ENCODE measurements at places on chromosomes 6 and 20.
A peak's percentile ranks its signal among the peaks of the same experiment; 100 is the strongest.

DNA sequence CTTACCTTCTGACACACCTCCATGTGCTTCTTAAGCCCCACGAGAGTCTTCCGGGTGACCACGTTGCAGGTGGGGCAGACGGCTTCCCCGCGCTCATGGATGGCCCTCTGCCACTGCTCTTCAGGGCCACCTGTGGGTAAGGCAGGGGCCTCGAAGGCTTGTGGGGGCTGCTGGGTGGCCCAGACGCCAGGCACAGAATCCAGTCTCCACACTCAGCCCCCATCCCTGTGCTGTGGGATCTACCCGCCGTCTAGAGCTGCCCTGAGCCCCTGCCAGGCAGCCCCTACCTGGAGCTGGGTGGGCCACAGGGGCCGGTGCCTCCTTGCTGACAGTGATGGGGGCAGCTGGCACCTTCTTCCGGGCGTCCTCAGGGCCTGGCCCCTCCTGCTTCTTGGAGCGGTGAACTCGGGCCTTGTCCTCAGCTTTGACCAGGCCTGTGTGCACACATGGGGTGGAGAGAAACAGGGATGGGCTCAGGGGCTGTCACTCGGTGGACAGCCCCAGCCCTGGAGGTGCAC lies 5.9 kb downstream of the ZNF512B start:
- DNase-seq = no peak

DNA sequence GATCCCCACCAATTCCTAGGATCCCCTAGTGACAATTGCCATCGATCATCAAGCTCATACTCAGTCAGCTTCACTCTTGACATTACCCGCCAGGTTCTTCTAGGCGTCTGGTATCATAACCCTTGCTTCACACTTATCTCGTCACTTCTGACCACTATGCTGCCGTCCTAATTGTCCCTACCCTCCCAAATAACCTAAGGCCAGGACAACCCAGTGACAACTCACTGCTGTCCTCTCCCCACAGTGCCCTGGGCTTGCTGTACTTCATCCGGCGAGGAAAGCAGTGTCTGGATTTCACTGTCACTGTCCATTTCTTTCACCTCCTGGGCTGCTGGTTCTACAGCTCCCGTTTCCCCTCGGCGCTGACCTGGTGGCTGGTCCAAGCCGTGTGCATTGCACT lies 3.7 kb downstream of the SYS1 start:
- DNase-seq = no peak

DNA sequence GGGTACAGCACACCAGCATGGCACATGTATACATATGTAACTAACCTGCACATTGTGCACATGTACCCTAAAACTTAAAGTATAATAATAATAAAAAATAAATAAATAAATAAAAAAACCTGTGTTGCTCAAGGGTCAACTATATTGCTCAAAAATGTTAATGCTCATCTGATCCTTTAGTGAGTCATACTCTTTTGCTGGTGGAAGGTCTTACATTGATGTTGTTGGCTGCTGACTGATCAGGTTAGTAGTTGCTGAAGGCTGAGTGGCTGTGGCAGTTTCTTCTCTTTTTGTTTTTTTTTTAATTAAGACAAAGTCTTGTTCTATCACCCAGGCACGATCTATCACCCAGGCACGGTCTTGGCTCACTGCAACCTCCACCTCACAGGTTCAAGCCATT lies 29.6 kb upstream of the SMIM26 start:
- DNase-seq = no peak

DNA sequence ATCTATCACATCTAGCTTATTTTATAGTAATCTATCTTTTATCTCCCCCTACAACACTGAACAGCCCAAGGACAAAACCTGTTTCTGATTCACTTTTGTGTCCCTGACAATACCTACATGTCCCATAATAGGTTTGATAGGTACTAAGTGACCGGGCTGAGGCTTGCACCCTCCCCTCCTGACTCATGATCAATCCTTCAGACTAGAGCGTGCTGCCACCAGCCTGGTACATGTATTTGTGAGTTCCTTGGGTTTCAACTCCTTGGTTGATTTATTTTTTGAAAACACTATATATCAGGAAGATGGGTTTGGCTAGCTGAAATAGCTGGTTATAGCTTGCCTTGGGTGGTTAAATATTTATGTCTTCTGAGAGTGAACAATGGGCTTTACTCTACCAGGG lies 41.6 kb upstream of the RAB23 start:
- DNase-seq = no peak

GRCh38 chr6:39378175-39378959 lies 55.9 kb upstream of the KCNK16 start:
- DNase-seq = no peak

GRCh38 chr6:161233986-161234661 lies 39.7 kb downstream of the AGPAT4 start:
- peak; percentile 62 for DNase-seq

GRCh38 chr6:105346052-105346451 lies 56.8 kb downstream of the PREP start:
- no peak for DNase-seq

GRCh38 chr6:116011520-116011919 lies 49.2 kb downstream of the FRK start:
- DNase-seq = no peak

Data from brain pericyte (primary cell).